Testis (tissue), 5 donors: ENCODE measurements at places on chromosomes 1 and 21. TPM values are rescaled to one million over a fixed set of nuclear protein-coding genes. Genes with fewer than 3 reads are reported as not detected.

FCRL1 gene
- polyA plus RNA-seq = 0.80 TPM

DNA sequence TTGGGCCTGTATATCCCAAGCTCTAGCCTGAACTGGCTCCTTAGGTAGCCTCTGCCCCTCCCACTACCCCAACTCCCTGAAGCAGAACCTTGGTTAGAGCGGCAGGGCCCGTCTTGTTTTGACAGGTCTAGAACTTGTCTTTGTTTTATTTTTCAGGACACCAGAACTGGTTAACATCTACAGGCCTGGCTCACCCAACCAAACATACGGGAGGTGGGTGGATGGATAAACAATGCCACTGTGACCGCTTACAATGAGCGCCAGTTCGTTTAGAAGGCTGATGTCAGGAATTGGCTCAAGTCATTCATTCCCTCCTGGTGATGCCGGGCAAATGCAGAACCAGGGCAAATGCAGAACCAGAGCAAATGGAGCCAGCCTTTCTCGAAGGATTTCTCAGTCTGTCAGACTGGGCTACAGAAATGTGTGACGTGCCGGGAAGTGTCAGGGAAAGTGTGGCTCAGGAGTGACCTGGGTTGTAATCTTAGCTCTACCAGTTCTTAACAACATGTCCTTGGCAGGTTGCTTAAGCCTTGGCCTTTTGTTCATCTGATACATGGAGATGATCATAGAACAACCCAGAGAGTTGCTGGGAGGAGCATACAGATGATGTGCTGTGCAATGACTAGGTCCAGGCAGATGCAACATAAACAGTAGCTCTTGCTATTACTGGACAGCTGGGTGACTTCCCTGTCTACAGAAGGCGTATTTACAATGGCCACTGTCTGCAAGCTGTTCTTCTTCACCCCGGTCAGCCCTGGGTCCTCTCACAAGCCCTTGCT lies 30.5 kb upstream of the BTG2 start:
- H3K36me3 ChIP-seq = no peaks in the 10 kb centered on the region
- no peak overlapping the region for H3K4me3 ChIP-seq
- H3K27me3 ChIP-seq = no peaks in the 10 kb centered on the region
- H3K4me1 ChIP-seq = peaks cover 55% of the 10 kb centered on the region
- peak overlapping the region; percentile 83 for H3K27ac ChIP-seq

DNA sequence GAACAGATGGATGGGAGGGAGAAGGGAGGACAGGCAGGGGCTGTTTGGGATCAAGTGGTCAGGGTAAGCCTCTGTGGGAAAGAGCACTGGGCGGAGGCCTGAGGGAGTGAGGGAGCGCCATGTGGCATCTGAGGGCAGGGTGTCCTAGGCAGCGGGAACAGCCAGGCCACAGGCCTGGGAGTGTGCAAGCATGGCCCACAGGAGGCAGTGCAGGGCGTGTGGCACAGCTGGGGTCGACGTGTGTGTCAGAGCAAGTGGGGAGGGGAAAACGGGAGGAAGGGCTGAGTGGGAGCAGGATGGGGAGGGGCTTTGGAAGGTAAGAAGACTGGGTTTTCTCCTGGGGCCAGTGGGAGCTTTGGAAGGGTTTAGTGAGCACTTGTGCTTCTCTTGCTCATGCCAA lies 143.4 kb downstream of the SYF2 start:
- no peak overlapping the region for H3K27ac ChIP-seq
- no peak for DNase-seq
- H3K27me3 ChIP-seq = no peaks in the 10 kb centered on the region
- no peak overlapping the region for H3K4me3 ChIP-seq
- no peaks in the 10 kb centered on the region for H3K4me1 ChIP-seq

DNA sequence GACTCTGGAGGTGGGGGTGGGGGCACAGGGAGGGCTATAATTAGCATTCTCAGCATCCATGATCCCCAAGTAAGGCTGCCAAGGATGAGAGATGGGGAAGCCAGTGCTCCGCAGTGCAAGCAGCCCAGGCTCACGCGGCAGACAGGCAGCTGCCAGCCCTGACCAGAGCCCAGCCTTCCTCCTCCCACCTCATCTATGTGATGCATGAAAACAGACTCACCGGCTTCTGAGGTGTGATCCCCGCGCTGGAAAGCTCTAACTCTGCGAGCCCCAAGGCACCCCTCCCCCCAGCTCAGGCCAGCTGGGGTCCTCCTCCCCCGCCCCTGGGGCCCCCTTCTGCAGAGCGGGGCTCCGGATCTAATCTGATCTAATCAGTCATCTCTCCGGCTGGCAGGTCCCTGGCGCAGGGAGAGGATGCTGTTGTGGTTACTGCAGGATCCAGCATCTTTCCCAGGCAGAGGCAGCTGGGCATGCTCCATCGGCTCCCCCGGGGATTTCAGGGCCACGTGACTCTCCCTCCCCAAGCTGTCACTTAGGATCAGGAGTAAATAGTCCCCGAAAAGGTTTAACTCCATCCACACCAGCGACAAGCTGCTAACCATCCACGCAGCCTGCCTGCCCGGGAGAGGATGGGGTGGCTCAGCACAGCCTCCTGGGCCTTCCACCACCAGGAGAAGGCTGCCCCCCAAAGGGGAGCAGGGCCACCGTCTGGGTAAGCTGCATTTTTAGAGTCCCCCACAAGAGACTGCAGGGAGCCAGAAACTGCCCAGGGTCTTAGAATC lies at the start of gene PLEKHA6:
Gene PLEKHA6 (minus strand): TSS at position 456 of the 782 bp plus-strand sequence. CDS start 86,202 bp downstream, outside the sequence.
- peak; percentile 30 for DNase-seq
- H3K4me1 ChIP-seq = peaks cover 20% of the 10 kb centered on the region
- no peak within 1 kb of the TSS for H3K27ac ChIP-seq

DNA sequence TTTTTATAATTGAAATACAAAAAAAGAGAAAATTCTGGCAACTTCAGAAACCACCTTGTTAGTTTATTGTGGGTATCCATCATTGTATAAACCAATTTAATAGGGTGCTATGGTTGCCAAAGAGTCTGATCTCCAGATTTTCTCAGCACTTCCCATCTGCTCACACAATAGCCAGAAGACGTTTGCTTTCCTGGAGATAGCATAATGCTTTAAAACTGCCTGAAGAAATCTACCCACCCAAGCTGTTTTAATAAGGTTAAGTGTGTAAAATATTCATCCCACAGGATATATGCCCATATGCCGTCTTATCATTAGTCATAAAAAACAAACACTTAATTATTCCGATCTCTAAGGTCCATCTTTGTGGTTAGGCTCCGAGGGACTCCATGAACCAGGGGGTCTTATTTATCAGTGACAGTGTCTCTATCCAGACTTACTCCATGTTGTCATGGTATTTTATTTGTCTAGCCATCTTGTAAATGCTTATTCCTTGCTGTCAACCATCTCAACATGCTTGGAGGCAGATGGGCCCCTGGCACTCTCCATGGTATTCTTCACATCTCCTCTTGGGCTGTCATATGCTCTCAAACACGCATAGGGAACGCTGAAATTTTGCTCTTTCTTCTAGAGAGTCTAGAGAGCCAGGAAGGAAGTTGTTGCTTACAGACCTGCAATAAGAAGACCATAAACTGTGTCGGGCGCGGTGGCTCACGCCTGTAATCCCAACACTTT lies 58.5 kb downstream of the MAP10 start:
- no peaks in the 10 kb centered on the region for H3K36me3 ChIP-seq
- no peak for DNase-seq
- no peaks in the 10 kb centered on the region for H3K27me3 ChIP-seq
- no peak overlapping the region for H3K4me3 ChIP-seq
- H3K4me1 ChIP-seq = no peaks in the 10 kb centered on the region

FAM72C gene
- 3.4 TPM for polyA plus RNA-seq

FMO2 gene
- 2.5 TPM for polyA plus RNA-seq

- DNase-seq = no peak
- H3K4me3 ChIP-seq = peak overlapping the region; percentile 89
- H3K27ac ChIP-seq = no peak overlapping the region
- H3K4me1 ChIP-seq = peaks cover 11% of the 10 kb centered on the region
- H3K27me3 ChIP-seq = no peaks in the 10 kb centered on the region
Observed at GRCh38 chr21:44940116-44940631, 345 bp downstream of the SLX9 start.

PAPPA2 gene
- 0.80 TPM for polyA plus RNA-seq

DNA sequence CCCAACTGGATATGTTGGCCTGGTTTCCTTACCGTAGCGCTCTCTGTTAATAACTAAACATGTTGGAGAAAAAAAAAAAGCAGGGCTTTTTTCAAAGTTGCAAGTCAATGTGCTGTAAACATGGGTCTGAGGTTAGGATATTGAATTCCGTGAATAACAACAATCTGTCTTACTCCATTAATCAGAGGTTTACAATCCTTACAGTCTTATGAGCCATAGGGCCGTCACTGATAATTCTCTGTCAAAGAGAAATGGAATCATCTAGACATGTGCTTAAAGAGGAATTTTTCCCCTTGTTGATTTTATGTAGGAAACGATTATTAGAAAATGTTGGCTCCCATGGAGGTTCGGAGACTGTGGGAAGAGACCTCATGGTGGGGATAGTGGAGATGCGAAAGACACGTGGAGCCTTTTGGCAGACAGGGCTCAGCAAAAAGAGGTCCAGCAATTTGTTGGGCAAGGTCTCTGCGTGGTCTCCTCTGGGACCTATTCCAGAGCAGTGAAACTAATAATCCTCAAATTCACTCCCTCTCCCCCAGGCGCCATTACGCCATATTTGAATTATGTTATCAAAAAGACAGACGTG lies 83.5 kb upstream of the CLDN14 start:
- H3K36me3 ChIP-seq = no peaks in the 10 kb centered on the region
- DNase-seq = no peak
- H3K4me3 ChIP-seq = no peak overlapping the region
- H3K27me3 ChIP-seq = no peaks in the 10 kb centered on the region

DNA sequence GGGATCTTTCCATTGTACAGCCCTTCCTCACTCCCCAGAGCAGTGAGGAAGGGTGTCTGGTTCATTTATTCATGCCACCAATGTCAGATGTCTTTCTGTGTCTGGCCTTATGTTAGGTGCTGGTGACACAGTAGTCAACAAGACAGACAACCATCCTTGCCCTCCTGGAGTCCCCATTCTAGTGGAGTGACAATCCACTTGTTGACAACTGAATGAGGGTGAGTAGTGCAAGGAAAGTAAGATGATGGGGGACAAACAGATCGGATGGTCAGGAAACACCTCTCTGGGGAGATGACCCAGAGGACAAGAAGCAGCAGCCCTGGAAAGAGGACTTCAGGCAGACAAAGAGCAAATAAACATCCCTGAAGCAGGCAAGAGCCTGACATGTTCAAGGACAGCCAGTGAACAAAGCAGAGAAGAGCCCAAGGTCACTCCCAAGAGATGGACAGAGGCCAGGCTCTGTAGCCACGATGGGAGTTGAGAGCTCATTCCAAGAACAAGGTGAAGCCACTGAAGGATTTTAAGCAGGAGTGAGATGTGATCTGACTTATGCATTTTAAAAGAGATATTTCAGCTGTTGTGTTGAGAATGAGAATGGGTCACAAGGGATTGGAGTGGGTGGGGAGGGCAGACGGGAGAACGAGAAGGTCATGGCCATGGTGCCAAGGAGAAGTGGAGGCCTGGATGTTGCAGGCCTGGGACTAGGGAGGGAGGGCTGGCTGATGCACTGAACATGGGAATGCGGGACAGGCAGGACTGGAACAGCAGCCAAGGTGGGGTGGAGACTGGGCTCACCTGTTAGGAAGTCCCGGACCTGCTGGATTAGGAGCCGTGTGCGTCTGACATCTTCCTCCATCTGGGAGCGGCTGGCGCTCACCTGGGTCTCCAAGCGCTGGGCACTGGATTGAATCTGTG lies 30.2 kb downstream of the LAMB3 start:
- no peaks in the 10 kb centered on the region for H3K27me3 ChIP-seq
- H3K4me1 ChIP-seq = peaks cover 18% of the 10 kb centered on the region
- no peak overlapping the region for H3K4me3 ChIP-seq
- DNase-seq = peak; percentile 75

CDC14A gene
- polyA plus RNA-seq = 55.9 TPM

- no peak for DNase-seq
- H3K4me3 ChIP-seq = no peak overlapping the region
- no peaks in the 10 kb centered on the region for H3K36me3 ChIP-seq
Observed at GRCh38 chr1:241442686-241443085, 76.9 kb downstream of the FH start.

GRCh38 chr1:30373471-30374399 lies 349.6 kb downstream of the MATN1 start:
- no peaks in the 10 kb centered on the region for H3K36me3 ChIP-seq
- H3K27ac ChIP-seq = no peak overlapping the region
- H3K4me3 ChIP-seq = no peak overlapping the region
- no peaks in the 10 kb centered on the region for H3K27me3 ChIP-seq

- DNase-seq = peak; percentile 60
- peak overlapping the region; percentile 95 for H3K27ac ChIP-seq
- peaks cover 25% of the 10 kb centered on the region for H3K4me1 ChIP-seq
- no peaks in the 10 kb centered on the region for H3K27me3 ChIP-seq
- H3K36me3 ChIP-seq = no peaks in the 10 kb centered on the region
Observed at GRCh38 chr1:145997016-145997717, 788 bp upstream of the TXNIP start.

DNA sequence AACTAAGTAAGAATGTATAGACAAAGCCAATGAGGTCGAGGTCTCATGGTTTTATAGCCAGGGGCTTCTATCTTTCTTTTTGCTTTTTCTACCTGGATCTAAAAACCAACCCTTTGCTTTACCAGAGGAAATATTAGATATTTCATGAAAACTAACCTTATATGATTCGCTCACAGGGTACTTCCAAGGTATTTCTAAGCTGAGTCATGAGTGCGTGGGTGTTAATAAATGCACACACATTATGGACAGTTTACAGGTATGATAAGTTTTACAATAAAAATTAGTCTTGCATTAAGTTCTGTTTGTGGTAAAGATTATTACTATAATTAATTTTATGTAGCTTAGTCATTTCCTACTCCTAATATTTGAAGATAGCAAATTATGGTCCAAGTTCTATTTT lies 217.2 kb downstream of the CHRM3 start:
- H3K27ac ChIP-seq = no peak overlapping the region
- DNase-seq = no peak
- H3K27me3 ChIP-seq = no peaks in the 10 kb centered on the region
- no peaks in the 10 kb centered on the region for H3K36me3 ChIP-seq
- no peak overlapping the region for H3K4me3 ChIP-seq
- H3K4me1 ChIP-seq = no peaks in the 10 kb centered on the region

DNA sequence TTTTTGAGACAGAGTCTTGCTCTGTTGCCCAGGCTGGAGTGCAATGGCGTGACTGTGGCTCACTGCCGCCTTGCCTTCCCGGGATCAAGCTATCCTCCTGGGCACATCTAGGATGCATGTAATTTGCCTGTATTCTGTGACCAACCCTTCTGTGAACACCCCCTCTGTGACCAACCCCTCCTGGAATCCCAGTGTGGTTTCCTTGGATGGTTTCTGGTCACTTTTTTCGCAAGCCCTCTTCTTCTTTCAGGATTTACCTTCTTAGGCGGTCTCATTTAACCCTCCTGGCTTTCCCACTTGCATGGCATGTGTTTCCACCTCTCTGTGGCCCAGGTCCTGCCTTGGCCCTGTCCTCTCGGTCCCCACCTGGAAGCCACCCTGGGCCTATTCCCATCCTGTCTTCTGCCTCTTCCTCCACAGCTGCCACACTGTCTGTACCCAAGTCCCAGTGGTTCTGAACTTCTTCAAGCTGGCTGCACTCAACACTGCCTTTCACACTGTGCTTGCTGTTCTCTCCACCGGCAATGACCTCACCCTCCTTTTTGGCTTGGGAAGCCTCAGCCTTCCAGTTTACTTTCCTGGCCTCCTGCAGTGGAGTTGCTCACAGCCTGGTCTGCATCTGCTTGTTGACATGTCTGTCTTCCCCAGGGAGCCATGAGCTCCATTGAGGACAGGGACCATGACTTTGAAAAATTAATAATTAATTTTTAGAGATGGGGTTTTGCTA lies 57.0 kb downstream of the DISC1 start:
- H3K27ac ChIP-seq = no peak overlapping the region
- DNase-seq = no peak
- no peaks in the 10 kb centered on the region for H3K27me3 ChIP-seq
- H3K36me3 ChIP-seq = no peaks in the 10 kb centered on the region
- no peaks in the 10 kb centered on the region for H3K4me1 ChIP-seq

GRCh38 chr1:161189036-161189435 lies 9.8 kb downstream of the ADAMTS4 start:
- peaks cover 3% of the 10 kb centered on the region for H3K4me1 ChIP-seq
- no peak overlapping the region for H3K4me3 ChIP-seq
- no peak for DNase-seq
- H3K27me3 ChIP-seq = no peaks in the 10 kb centered on the region
- H3K27ac ChIP-seq = no peak overlapping the region
